ENCODE measurements at places on chromosomes 6 and 20.
A peak's percentile ranks its signal among the peaks of the same experiment; 100 is the strongest.

DNA sequence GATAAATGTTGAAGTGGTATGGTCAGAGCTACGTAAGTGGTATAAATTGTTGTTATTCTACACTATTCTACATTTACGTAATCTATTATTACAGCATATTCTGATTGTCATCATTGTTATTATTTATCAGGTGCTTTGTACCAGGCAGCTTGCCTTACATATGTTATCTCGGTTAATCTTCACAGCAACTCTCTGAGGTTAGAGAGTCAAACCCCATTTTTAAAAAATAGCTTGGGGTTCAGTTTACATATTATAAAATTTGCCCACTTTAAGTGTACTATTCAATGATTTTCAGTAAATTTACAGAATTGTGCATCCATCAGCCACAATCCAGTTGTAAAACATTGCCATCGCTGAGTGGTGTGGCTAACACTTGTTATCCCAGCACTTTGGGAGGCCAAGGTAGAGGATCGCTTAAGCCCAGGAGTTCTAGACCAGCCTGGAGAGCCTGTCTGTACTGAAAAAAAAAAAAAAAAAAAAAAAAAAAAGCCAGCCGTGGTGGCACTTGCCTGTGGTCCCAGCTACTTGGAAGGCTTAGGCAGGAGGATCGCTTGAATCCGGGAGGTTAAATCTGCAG, 35.5 kb downstream of the PPP1R16B start:
- DNase-seq, result no peak

DNA sequence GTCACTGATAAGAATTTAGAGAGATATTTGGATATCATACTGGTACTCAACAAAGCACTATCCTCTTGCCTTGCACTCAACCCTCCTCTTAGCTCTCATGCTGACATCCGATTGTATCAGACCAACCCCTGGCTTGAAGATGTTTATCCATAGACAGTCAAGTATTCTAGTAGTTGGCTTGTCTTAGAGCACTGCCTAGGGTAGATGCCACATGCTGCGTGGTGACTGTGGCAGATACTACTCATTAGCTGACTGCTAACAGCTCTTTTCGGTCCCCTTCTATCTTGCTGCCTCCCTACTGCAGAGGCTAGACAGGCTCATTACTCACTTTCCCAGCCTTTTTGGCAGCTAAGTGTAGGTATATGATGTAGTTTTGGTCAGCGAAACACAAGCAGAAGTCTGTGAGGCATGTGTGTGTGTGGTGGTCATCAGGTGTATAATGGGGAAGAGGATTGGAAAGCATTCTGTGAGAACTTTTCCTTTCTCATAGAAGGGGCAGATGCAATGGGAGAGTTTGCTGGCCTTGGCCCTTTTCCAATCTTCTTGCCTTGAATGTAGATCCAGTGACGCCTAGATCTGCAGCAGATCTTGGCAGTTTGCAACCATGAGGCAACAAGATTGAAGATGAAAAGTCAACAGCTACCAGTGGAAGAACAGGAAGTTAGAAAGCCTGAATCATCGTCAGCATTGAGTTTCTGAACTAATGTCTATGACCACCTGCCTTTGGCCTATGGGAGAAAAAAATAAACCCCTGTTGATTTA, 4.4 kb upstream of the IFNGR1 start:
- DNase-seq, result peak; percentile 86

- peak; percentile 21 for DNase-seq
Measured at GRCh38 chr6:136517002-136517401, 33.2 kb downstream of the MAP7 start.

GRCh38 chr6:137148306-137149034, 25.0 kb downstream of the IL22RA2 start:
- no peak for DNase-seq

GRCh38 chr6:153063936-153064335, 61.4 kb upstream of the MTRF1L start:
- no peak for DNase-seq

- DNase-seq, result no peak
Measured at GRCh38 chr20:37562695-37563480, 35.2 kb upstream of the BLCAP start.

- DNase-seq, result no peak
Measured at GRCh38 chr6:125481056-125481455, 179.3 kb upstream of the HDDC2 start.

DNA sequence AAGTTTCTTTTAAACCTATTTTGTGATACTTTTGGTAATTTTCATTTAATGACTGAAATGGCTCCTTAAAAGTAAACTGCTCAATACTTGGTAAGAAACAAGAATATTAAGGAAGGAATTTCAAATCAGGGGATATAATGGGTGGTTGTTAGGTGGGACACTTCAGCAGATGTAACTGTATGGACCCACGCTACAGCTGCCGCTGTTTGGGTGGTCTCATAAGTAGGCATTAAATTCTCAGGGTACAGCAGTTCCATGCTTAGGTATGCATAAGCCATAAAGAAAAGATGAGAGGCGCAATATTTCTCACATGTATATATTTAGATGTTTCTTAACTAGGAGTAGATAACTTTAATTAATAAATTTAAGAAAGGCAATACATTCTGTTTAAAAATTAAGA, 35.0 kb downstream of the COL19A1 start:
- no peak for DNase-seq

- DNase-seq, result peak; percentile 7
Measured at GRCh38 chr6:133396984-133397348, 155.8 kb downstream of the EYA4 start.

DNA sequence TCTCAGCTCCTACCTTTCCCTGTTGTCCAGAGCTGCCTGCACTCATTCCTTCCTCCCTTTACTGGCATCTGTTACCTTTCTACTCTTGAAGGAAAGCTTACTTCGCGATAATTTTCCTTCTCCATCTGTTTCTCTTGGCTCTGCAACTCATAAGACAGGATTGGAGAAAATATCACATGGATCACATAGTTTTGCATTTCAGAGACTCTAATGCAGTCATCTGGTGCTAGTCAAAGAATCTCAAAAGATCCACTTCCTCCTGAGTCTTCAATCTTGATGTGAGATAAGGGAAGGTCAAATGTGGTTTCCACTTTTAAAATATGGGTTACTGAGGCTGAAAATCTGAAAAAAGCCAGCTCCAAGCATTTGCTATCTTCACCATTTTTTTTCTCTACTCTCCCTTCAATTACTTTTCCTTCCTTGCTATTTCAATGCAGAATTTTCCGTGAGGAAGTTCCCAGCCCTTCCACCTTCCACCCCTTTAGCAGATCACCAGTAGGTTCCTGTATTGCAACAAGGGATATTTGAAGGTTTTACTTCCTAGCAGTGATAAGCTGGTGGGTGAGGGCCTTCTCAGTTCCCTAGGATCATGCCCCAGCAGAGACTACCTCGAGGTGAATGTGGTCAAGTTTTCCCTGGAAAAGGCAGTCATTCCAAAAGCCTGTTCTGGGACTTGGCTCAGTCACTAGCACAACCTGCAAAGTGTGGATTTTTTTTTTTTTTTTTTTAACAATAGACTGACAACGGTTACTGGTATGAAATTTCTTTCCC, 62.8 kb upstream of the LRRC1 start:
- DNase-seq, result no peak

GRCh38 chr20:45056473-45057173, 44.3 kb downstream of the KCNS1 start:
- DNase-seq, result no peak

GRCh38 chr20:24034820-24035219, 46.2 kb upstream of the GGTLC1 start:
- no peak for DNase-seq

- DNase-seq, result peak; percentile 76
Measured at GRCh38 chr6:28953039-28953584, 29.3 kb upstream of the TRIM27 start.

DNA sequence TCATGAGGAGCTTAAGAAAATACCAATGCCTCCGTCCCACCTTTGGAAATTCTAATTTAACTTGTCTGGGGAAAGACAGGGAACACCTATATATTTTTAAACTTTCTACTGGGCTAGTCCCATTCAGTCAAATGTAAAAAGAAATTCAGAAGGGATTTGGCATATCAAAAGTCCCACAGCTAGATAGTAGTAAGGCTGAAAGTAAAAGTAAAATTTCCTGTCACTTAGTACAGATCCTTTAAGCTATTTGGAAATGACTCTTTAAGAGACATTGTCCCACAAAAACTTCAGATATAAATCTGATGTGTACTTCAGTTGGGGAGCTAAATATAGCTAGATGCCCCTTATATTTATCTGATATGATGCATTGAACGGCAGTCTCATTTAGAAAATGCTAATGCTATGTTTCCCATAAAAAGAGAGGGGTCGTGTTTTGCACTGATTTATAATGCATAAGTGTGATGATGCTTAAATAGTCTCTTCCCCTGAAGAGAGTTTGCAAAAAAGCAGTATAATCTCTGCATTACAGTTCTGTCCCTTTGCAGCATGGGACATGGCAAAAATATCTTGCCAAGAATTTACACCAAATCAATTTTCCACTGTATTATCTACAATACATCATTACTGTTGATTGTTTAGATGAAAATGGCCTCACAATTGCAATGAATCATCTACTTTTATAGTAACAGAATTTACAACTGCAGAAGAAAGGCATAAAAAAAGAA, 860.8 kb upstream of the MAP3K7 start:
- no peak for DNase-seq

- no peak for DNase-seq
Measured at GRCh38 chr6:128605961-128606360, 85.6 kb upstream of the PTPRK start.

- no peak for DNase-seq
Measured at GRCh38 chr6:115271434-115271833, 789.3 kb downstream of the FRK start.

DNA sequence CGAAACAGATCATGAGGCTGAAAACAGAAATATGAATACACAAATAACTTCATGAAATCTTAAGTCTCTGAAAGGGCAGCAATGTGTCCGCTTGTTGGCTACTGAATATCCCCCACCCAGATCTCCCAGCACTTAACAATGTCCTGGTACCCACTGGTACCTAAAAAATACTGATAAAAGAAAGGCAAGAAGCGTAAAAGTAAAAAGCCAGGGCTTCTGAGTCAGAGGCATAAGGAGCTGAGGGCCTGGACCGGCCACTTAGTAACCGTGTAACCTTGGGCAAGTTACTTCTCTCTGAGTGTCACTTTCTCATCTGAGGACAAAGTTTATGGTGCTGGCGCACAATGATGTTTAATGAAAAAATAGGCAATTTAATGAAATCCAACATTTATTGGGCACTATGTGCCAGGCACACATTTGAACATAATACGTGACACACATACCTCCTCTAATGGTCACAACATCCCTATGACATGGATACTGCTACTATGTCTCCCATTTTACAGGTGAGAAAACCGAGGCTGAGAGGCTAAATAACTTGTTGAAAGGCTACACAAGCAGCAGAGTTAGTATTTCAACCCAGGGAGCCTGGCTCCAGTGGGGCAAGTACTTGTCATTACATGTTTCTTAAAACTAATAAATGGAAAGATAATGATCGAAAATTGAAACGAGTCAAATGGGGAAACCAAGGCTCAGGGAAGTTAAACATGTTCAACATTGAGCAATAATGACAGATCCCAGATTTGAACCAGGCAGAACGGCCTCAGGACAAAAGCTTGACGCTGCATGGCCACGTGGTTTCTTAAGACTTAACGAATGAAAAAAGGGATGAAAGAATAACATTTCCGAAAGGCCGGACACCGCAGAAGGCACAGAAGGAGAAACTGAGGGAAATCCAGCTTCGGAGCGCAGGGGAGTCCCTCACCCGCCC, 828 bp downstream of the TP53RK start:
- no peak for DNase-seq

DNA sequence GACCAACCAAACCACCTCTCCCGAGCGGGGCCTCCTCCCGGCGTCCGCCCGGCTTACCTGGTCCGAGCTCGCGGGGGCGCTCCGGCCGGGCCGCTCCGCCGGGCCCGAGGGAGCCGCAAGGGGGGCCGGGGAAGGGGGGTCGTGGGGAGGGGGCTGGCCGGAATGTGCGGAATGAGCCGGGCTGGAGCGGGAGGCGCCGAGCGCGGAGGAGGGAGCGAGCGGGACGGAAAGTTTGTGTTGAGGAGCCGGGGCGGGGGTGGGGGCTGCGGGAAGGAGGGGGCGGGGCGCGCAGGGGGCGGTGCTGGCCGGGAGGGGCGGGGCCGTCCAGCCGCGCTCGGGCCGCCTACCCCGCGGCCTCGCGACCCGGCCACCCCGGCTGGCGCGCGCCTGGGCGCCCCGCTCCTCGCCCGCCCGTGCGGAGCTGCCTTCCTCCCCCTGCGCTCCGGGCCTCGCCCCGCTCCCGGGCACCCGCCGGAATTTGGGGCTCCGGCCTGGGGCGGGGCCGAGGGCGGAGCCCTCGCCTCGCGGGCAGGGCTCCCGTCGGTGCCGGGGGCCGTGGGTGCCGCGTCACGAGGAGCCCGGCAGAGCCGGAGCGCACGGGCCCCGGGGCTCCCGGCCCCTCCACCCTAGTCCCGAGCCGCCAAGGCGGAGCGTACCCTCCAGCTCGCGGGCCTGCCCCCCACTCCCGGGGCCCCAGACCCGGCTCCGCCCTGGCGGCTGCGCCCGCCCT, at the start of gene TEAD3:
TSS of gene TEAD3 (minus strand) at position 239 of the 730 bp plus-strand sequence.
- DNase-seq, result no peak

GRCh38 chr20:11972478-11972877, 54.8 kb downstream of the BTBD3 start:
- no peak for DNase-seq

GRCh38 chr20:50338479-50339391, 148.1 kb downstream of the CEBPB start:
- peak; percentile 54 for DNase-seq

DNA sequence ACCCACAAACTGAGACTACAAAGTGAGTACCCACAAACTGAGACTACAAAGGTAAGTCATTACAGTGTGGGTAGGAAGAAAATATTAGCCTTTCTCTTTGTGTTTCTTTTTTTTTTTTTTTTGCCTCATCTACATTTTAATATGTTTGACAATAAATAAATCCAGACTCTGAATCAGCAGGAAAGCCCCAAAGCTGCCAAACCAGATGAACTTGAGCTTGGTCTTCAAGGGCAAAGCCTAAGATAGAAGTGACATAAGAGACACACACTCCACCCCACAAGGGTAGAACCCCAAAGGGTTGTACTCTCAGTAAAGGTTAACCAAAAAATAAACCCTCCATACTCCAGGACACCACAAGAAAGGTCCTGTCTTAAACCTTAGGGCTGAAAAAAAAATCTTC, 326.8 kb upstream of the ARID1B start:
- DNase-seq, result no peak

GRCh38 chr6:54059683-54060082, 51.6 kb upstream of the MLIP start:
- DNase-seq, result no peak

DNA sequence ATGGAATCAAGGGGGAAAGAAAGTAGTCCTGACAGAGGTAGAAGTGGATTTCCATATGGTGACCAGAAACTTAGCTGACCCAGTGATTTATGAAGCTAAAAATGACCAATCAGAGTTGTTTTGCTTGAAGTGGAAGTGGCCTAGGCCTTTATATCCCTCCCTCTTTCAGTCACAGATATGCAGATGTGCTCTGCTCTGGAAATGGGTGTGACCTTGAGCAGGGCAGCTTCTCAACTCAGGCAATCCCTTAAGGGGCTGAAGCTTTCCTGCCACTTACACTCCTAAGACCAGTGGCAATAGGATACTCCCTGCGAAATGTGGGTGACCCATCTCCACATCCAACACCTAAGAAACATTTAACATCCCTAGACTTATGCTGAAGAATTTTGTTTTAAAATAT, 256.6 kb downstream of the EYS start:
- DNase-seq, result no peak

Data from HT1080 (cell line).